CD4-positive, alpha-beta T cell treated with Interleukin-6 at 100 ng/mL for 8 hours (primary cell): ENCODE measurements at places on chromosomes 4 and X.

- DNase-seq: no peak
Measured at GRCh38 chr4:53614591-53614990, 23.3 kb upstream of the LNX1 start.

DNA sequence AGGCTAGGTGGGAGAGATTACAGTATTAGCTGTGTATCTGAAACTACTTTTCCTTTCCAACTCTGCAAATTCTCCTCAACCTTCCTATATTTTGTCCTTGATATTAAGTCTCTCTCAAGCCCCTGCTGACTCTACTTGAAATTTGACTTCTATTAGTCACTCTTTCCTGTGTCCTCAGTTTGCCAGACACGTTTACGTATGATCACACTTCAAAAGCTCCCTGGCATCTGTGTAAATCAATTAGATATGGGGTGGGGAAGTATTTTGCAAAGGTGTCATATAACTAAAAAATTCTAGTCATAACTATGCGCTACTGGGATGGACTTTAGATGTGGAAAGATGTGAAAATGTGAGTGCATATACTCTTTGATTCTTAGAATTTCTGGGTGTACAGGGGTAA, 67.4 kb upstream of the ARHGAP24 start:
- no peak for DNase-seq

GRCh38 chr4:41072021-41072777, 142.1 kb downstream of the APBB2 start:
- no peak for DNase-seq

- DNase-seq: no peak
Measured at GRCh38 chrX:55143621-55144020, 54.8 kb downstream of the PAGE2 start.

DNA sequence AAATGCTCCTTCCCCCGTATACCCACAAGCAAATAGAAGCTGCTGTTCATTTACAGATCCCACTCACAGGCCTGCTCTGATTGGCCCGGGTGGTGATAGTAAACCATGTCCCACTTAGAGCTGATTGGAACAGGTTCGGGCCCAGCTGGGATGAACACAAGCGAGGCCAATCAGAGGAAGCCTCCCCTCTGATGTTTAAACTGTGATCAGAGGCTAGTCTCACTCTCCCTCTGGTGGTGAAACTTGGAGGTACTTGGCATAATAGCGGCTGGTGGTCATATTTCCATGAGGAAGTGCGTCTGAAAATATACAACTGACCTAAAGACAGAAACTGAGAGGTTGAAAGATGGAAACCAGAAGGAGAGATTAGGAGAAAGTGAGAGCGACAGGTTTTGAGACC, 51.5 kb upstream of the TRPC3 start:
- peak; percentile 22 for DNase-seq

DNA sequence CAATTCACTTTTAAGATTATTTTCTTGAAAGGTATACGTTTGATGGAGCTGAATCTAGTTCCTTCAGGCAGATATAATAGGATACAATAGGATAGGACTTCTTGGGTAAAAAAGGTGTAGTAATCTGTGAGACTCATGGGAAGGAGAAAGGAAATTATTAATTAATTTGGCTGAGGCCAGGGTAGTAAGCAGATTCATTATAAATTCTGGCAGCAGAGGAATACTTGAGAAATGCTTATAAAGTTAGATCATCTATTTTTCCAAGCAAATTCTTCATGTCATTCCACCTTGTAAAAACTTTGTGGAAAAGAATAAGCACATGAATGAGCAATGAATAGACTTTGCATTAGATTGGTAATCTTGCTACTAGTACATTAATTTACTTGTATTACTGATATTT, 46.9 kb downstream of the GYPE start:
- DNase-seq: no peak

DNA sequence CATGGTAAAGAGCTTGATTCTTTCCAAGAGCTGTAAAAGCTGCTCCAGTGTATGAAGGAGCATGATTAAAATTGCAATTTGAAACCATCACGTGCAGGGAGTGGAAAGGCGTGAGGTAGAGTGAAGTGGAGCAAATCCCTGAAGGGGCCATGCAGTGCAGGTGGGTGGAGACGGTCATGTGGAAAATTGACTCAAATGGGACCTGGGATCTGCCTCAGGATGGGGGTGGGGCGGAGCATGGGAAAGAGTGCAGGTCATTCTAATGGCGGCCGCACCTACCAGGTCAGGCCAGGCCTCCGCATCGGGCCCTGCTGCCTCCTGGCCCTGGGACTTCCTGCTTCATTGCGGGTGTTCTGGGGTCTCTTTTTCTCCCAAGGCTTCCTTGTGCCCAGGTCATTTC, 25.3 kb upstream of the TRIM60 start:
- no peak for DNase-seq

DNA sequence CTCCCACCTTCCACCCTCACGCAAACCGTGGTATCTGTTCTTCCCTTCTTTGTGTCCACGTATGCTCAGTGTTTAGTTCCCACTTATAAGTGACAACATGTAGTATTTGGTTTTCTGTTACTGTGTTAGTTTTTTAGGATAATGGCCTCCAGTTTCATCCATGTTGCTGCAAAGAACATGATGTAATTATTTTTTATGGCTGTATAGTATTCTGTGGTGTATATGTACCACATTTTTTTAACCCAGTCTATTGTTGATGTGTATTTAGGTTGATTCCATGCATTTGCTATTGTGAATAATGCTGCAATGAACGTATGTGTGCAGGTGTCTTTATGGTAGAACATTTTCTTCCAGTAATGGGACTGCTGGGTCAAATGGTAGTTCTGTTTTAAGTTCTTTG, 228.1 kb downstream of the FBXO8 start:
- DNase-seq: no peak

GRCh38 chrX:29308726-29309125, 721.5 kb downstream of the IL1RAPL1 start:
- DNase-seq: no peak

DNA sequence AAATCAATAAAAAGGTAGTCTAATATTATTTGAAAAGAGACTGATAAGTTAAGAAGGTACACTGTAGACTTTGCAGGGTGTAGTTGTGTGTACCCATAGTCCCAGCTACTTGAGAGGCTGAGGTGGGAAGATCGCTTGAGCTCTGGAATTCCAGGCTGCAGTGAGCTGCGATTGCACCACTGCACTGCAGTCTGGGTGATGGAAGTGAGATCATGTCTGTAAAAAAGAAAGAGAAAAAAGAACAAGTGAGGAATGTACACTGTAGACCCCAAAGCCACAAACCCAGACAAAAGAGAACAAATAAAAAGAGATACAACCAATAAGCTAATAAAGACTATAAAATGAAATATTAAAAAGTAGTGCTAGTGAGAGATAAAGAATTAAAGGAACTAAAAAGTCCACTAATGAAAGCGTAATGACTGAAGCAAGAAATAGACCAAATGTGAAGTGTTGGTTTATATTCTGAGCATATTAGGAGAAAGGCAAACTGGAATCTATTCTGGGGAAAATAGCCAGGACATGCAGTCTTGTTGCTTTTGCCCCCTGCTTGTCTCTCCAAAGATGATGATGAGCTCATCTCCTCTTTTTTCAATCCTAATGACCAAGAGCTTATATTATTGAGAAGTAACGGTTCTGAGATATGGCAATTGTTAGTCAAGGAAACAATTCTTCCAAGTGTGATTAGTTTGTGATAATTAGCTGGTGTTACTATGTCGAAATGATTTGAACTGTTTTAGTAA, 19.1 kb downstream of the GSX2 start:
- no peak for DNase-seq
